ENCODE measurements at places on chromosomes 5 and 9.

DNA sequence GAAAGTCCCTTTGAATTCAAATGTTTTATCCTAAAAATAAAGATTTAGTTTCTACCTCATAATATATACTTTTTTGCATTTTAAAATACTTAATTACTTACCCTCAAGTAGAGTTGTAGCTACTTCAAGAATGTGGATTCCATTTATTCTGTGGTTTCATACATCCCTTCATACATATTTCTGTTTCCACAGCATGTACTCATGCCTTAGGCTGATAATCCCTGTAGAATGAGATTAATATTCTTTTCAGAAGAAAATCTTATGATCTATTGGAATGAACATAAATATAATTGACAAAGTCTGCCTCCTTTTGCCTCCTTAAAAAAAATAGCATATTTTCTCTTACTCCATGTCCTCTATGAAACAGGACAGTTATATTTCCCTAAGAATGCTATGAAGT, 465.7 kb downstream of the DTWD2 start:
- no peak for DNase-seq

GRCh38 chr5:68449380-68449779, 233.8 kb downstream of the PIK3R1 start:
- DNase-seq = no peak

DNA sequence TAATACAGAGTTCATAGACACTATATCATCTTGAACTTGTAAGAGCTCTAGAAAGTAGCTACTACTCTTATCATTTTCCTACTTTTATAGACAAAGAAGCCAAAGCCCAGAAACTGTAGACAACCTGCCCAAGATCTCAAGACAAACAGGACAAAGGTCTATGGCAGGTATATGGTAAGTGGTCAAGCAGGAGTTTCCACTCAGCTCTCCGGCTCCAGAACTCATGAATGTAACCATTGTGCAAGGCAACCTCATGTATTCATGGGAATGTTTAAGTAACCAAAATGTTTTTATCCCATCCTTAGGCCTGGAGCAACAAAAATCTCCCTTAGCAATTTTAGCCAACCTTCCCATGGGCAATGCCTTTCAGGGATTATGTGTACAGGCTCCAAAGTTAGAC, 163.4 kb upstream of the PUM3 start:
- DNase-seq = no peak

DNA sequence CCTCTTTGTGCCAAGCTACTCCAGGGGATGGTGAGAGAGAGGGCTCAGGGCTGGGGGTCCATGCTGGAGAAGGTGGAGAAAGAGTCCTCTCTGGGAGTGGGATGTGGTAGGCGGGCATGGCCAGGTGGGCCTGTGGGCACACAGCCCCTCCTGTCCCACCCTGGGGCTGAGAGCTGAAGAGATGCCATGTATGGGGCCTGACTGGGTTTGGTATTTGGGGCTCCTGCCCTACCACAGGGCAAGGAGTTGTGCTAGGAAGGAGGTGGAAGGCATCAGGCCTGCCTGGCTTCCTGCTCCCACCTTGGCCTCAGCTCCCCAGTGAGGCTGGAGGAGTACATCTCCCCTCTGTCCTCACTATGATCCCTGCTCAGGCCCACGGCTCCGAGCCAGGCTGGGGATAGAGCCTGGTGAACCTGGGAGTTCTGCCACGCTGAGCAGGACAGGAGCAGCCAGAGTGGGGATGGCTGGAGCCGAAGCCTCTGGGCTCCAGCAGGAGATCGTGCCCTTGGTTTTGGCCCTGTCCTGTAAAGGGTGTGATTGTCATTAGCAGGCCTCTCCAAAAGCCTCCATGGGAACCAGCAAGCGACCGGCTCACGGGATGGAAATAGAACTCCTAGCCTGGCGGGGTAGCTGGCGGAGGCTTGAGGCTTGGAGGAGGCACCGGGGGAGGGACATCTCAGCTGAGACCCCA, 75.5 kb downstream of the CACNA1B start:
- no peak for DNase-seq

DNA sequence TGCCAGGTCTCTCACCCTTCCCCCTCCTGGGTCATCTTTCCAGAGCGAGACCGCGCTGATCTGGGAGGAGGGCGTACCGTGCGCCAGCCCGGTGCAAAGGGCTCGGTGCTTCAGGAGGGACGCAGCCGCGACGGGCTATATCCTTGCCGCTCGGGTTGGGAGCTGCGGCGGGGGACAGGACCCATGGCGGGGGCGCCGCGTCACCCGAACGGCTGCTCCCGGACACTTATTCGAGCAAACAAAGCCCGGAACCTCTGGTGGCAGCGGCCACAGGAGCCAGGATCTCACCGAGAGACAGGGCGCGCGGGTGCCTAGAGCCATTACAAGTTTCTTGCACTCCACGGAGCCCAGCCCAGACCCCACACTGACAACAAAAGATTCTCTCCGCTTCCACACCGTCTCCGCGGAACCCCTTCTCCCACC, 1.3 kb downstream of the SEMA6A start:
- no peak for DNase-seq

All from hematopoietic multipotent progenitor cell treated with erythropoietin and hydrocortisone succinate and interleukin-3 and kit ligand, for 15 days (in vitro differentiated cells).